ENCODE measurements at places on chromosomes 5 and 9. TPM values are rescaled to one million over a fixed set of nuclear protein-coding genes. Genes with fewer than 3 reads are reported as not detected.

Gene PAEP
- polyA plus RNA-seq = not detected

DNA sequence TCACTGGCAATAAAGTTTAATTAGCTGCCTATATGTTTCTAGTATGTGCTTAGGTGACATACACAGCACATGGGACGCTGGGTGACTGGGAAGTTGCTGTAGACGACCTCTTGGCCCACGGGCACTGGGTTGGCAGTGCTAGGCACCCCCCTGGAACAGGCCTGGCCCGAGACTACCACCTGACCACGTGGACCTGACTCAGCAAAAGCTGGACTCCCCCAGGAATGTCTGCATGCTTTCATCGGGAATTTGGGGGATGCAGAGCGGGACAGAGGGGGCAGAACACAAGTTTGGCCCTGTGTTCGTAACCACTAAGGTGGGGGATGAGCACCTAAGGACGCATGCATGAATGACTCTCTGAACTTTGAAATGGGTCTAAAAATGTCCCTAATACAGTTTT is 16.6 kb upstream of the INPP5E start:
- DNase-seq = no peak

GRCh38 chr9:117697046-117697445 is 7.2 kb upstream of the TLR4 start:
- DNase-seq = no peak

Gene RARS1
- polyA plus RNA-seq = 53.5 TPM

GRCh38 chr5:137902408-137903133 is 13.3 kb downstream of the PKD2L2 start:
- DNase-seq = peak; percentile 19

DNA sequence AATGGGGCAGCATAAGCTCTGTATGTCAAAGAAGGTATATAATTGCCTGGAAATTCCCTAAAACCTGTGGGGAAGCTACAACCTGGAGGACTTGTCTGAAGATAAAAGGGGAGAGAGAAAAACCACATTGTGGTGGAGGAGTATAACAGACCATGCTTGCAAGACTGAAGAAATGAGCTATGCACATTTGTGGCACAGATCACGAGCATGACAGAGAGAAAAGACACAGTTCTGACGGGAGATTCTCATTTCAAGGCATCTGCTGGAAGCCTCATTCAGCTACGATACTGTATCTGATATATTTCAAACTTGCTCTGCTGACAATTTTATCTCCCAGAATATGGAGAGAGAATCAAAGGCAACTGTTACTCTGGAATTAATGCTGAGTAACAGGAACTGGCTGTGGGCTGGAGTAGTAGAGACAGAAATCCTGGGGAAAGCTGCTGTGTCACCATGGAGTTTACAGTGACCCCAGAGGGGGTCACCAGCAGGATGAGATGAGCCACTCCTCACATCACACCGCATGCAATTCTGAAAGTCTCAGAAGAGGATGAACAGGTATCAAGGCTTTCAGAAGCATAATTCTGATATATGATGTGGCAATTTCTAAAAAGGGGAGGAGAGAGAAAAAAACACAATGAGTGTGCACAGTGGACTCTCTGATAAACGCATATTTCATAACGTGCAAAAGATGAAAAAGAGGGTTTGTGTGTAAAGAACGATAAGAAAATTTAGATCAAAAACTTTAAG is 528.8 kb downstream of the IRX1 start:
- DNase-seq = no peak

DNA sequence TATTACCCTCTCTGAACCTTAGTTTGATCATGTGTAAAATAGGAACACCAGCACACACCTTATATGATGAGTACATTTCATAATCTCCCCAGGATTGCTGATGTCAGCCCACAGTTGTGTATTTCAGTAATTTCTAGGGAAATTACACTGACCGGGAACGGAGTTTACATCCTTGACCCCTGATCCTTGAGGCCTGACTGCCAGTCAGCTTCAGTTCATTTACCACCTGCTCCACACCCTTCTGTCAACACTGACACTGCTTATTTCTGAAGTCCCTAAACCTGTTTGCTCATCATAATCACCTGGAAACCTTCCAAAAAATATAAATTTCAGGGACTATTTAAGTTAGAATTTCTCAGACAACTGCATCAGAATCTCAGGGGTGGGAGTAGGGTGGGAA is 55.3 kb downstream of the ZNF622 start:
- DNase-seq = no peak

Gene CFAP90
- polyA plus RNA-seq = 0.06 TPM

DNA sequence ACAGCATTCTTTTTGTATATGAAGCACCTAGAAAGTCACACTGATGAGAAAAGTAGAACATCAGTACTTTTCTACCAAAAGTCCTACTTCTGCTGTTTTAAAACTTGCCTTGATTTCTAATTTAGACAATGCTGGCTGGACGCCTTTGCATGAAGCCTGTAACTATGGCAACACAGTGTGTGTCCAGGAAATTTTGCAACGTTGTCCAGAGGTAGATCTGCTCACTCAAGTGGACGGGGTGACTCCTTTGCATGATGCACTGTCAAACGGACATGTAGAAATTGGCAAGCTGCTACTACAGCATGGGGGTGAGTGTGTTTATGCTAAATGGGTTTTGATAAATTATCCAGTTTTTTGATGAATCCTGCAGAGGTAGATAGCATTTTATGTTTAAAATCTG is 73.5 kb downstream of the SLF1 start:
- DNase-seq = peak; percentile 20

Gene C5orf52
- polyA plus RNA-seq = not detected

Gene WNK2
- 0.12 TPM for polyA plus RNA-seq

GRCh38 chr5:39113354-39113953 is 39.3 kb upstream of the RICTOR start:
- DNase-seq = no peak

DNA sequence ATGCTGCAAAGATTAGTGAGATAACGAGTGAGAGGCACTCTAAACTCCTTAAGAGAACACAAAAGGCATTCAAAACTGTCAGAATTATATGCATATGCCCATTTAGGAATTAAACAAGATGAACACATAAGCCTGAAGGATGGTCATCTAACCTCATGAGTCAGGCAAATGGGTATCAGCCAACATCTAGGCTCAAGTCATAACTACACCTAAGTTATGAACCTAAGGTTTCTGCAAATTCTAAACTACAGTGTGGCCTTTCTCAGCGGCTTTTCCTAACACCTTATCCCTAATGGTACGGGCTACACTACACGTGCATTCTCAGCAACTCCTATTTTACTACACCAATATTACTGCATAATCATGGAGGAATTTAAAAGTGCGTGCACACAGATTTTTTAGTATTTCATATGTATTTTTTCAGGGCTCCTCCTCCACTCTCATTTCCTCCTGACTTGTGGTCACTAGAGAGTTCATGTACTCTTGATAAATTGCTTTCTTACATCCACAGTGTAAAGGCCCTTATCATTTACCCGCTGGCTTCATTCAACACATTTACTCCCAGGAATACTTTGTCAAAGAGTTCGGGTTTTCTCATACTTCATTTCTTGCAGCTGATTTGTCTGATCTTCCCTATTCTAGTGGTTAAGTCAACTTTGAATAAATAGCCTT is 316.5 kb downstream of the BNC2 start:
- no peak for DNase-seq

GRCh38 chr5:109155625-109156024 is 254.1 kb downstream of the PJA2 start:
- DNase-seq = no peak

Gene BTNL8
- not detected for polyA plus RNA-seq

- DNase-seq = no peak
Observed at GRCh38 chr5:79546782-79547428, 33.0 kb upstream of the HOMER1 start.

- no peak for DNase-seq
Observed at GRCh38 chr5:111548992-111549649, 36.8 kb upstream of the STARD4 start.

Gene GGTA1
- polyA plus RNA-seq = 0.03 TPM

Gene SCGB3A2
- polyA plus RNA-seq = not detected

GRCh38 chr5:139658501-139658927 is 10.4 kb downstream of the CXXC5 start:
- DNase-seq = no peak

GRCh38 chr5:81425569-81425968 is 31.6 kb upstream of the ACOT12 start:
- DNase-seq = peak; percentile 45

GRCh38 chr5:170235876-170236864 is 3.4 kb downstream of the C5orf58 start:
- DNase-seq = no peak

GRCh38 chr5:97044052-97044451 is 98.4 kb downstream of the LIX1 start:
- DNase-seq = no peak

DNA sequence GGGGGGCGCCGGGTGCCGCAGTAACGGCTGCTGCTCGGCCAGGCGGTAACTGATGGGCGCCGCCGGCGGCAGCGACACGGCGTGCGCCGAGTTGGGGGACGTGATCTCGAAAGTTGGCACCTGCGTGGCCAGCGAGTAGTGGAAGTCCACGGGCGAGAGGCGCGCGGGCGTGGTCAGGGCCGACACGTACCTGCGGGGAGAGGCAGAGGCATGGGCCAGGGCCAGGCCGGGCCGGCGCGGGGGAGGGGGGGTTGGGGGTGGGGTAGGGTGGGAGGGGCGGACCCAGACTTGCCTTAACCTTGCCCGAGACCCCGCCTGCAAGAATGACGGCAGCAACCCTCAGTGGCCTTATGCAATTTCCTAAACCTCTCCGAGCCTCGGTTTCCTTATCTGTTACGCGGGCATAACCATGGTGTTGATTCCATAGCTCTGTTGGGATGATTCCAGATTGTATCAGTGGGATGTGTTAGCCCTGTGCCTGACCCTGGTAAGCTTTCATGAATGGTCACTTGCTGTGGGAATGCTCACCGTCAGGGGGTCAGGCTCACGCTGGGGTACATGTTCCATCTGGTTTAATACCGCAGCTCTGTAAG is 53.0 kb downstream of the PSD2 start:
- DNase-seq = no peak

GRCh38 chr5:8396246-8396645 is 527.3 kb downstream of the MTRR start:
- DNase-seq = no peak

- DNase-seq = no peak
Observed at GRCh38 chr9:24602693-24603352, 57.1 kb upstream of the IZUMO3 start.

Gene ARID3C
- 0.11 TPM for polyA plus RNA-seq

DNA sequence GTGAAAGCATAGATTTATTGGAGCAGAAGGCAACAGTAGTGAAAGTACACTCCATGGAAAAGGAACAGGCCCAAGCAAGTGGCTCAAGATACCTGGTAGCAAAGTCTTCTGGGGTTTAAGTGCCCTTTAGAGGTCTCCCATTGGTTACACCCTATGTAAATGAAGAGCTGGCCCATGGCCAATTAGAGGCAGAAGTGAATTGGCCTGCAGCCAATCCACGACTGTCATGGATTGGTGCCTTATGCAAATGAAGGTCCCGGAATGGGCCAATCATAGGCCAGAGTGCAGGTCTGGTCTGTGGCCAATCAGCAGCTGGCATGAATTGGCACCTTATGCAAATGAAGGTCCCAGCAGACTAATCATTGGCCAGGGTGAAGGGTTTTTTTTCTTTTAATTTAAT is 64.2 kb upstream of the PCSK5 start:
- DNase-seq = no peak

Gene TAL2
- 0.47 TPM for polyA plus RNA-seq

Measured in SK-N-SH (cell line).